ENCODE measurements at places on chromosomes 16 and 17. TPM values are rescaled to one million over a fixed set of nuclear protein-coding genes. Genes with fewer than 3 reads are reported as not detected.
A peak's percentile ranks its signal among the peaks of the same experiment; 100 is the strongest.

DNA sequence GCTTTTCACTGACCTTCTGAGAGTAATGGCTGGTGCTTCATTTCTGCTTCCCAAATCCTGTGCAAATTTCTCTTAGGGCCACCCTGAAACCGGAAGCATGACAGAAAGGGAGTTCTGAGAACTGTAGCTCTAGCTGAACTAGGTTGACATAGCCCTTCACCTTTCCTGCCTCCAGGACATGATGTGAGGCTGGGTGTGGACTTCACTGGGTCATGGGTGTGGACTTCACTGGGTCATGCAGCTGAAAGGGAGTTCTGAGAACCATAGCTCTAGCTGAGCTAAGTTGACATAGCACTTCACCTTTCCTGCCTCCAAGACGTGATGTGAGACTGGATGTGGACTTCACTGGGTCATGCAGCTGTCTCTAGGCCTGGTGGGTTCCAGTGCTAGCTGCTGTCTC, 54.3 kb upstream of the NLRP1 start:
- no peak for DNase-seq

DNA sequence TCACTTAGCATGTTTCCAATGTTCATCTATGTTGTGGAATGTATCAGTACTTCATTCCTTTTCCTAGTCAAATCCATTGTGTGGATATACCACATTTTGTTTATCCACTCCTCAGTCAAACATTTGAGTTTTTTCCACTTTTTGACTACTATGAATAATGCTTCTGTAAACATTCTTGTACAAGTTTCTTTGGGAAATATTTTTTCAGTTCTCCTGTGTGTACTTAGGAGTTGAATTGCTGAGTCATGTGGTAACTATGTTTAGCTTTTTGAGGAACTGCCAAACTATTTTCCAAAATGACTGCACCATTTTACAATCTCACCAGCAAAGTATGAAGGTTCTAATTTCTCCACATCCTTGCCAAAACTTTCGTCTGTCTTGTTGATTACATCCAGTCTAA, 223.7 kb upstream of the AXIN2 start:
- peak; percentile 81 for DNase-seq

GRCh38 chr17:29577001-29577370, 8.5 kb downstream of the TP53I13 start:
- no peak for DNase-seq

Gene SEPTIN1
- not detected for total RNA-seq

DNA sequence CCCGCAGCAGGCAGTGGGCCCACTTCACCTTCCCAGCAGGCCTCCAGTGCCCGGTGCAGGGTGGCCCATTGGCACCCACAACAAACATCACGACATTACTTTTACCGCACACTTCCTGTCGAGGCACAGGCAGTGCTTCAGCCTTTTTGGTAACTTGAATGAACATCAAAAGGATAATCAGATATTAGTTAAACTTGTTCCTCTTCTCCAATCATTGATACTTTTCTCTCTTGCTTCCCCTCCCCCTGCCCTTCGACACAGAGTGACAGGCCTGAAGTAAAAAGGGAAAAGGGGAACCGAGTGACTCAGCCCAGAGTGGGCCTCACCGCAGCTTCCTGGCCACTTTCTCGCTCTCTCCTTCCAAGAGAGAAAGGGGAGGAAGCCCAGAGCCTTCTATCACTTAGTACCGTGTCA, 507.0 kb downstream of the MAF start:
- no peak for DNase-seq

Gene HS3ST3A1
- total RNA-seq, result not detected

- DNase-seq, result no peak
Measured at GRCh38 chr16:66703406-66704215, 7.1 kb upstream of the CMTM4 start.

- no peak for DNase-seq
Measured at GRCh38 chr16:78992001-78992400, 608.5 kb downstream of the MAF start.

DNA sequence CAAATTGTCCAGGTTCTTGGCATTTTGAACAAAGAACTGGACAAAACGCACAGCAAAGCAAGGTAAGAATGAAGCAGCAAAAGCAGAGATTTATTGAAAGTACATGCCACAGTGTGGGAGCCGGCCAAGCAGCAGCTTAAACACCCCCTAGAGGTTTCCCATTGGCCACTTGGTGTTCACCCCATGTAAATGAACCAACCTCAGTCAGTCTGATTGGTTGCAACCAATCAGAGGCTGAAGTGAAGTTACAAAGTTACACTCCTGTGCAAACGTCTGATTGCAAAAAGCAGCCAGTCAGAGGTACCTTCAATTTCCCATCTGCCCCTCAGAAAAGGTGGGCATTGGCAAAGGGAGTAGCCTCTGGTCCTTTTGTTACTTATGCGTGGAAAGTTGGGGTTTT, 8.8 kb upstream of the ZNF263 start:
- DNase-seq, result no peak

Gene KCNJ18
- not detected for total RNA-seq

- no peak for DNase-seq
Measured at GRCh38 chr16:65200857-65201256, 79.0 kb upstream of the CDH11 start.

DNA sequence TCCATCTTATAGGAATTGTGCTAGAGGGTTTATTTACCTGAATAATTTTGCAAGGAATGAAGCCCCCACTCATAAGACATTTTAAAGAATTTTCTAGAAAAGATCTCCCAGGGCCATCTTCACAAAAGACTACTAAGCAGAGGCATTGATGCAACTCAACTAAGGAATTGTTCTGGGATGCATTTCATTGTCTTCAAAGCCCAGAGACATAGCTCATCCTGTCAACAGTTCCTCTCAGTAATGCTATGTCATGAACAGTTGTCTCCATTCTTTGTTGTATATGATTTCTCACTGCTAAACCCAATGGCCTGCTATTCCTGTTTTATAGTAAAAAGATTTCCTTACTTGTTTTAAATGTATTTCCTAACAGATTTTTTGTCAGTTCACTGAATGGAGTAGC, 136.8 kb upstream of the RBL2 start:
- no peak for DNase-seq

Gene NAT9
- total RNA-seq, result 31.3 TPM

Gene SAMD14
- total RNA-seq, result 4.1 TPM

Gene SLC16A6
- 0.14 TPM for total RNA-seq

- no peak for DNase-seq
Measured at GRCh38 chr17:55577687-55578086, 66.4 kb upstream of the SMIM36 start.

- no peak for DNase-seq
Measured at GRCh38 chr16:11576427-11577289, 10.1 kb downstream of the LITAF start.

Gene FBXW10B
- total RNA-seq, result 0.21 TPM

GRCh38 chr17:4173781-4174180, 30.8 kb downstream of the CYB5D2 start:
- no peak for DNase-seq

- DNase-seq, result no peak
Measured at GRCh38 chr17:68314916-68315535, 23.7 kb downstream of the ARSG start.

DNA sequence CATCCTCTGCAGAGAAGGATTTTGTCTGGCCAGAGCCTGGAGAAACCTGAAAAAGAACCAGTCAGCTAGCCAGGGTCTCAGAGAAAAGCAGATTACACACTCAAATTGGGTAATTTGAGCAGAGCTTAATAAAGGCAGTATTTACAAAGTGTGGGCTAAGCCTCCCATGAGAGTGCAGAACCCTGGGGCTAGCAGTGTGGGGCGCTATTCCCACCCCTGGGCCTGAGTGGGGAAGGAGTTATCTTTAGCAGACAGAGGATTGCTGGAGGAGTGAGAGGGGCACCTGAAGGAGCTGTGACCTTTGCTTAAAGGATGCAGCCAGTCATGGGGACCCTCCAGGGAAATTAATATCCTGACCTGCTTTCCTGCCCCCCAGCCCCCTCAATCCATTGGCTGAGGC, 46.2 kb downstream of the SNX20 start:
- DNase-seq, result no peak

DNA sequence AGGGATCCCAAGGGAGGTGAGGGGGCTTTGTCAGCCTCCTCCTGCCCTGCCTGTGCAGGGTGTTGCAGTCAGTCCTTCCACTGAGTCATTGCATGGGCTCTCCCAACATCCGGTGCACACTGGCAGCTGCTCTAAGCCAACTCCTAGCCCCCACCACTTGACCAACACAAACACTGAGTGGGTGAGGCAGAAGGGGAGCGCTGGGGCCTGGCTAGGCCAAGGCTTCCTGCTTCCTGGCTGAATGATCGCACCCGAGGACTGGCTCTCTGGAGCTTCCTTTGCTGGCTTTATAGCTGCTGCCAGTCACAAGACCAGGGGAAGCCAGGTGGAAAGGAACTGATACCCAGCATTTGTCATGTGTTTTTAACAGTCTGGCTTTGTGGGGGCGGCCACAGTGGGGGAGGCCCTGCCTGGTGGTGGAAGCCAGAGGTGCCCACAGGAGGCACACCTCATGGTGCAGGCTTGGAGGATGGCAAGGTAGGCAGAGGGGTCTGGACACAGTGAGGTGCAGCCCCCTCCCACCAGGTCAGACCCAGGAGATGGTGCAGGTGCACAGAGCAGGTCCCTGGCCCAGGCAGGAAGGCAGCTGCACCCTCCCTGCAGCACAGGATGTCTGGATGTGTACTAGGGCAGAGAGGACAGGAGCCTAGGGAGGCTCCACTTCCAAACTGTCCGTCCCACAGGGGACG, 6.8 kb downstream of the MPG start:
- DNase-seq, result peak; percentile 91

- DNase-seq, result no peak
Measured at GRCh38 chr16:88809676-88810165, 2.0 kb downstream of the APRT start.

Gene ACOX1
- 75.8 TPM for total RNA-seq

Gene SGCA
- not detected for total RNA-seq

GRCh38 chr17:12358477-12358876, 307.2 kb upstream of the MYOCD start:
- DNase-seq, result no peak

GRCh38 chr16:72467157-72467759, 295.3 kb upstream of the PMFBP1 start:
- DNase-seq, result peak; percentile 26

DNA sequence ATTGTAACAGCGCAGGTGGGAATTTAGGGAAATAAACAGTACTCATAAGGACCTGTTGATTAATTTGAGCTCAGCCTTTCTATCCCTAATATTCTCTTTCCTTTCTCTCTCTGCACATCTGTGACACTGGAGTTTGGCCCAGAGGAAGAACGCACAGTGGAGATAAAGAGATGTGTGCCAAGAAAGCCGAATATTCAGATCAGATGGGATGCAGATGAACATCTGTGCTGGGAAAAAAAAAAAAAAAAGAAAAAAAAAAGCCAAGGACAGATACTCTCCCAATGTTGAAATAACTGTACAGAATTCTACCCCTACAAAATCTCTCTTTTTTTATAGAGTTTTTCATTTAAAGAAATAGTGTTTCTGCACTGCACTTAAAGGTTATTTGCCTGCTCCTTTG, 485.4 kb downstream of the KCNJ2 start:
- no peak for DNase-seq

Gene KRTAP9-8
- not detected for total RNA-seq

- no peak for DNase-seq
Measured at GRCh38 chr16:4200000-4200780, 41.7 kb downstream of the SRL start.

DNA sequence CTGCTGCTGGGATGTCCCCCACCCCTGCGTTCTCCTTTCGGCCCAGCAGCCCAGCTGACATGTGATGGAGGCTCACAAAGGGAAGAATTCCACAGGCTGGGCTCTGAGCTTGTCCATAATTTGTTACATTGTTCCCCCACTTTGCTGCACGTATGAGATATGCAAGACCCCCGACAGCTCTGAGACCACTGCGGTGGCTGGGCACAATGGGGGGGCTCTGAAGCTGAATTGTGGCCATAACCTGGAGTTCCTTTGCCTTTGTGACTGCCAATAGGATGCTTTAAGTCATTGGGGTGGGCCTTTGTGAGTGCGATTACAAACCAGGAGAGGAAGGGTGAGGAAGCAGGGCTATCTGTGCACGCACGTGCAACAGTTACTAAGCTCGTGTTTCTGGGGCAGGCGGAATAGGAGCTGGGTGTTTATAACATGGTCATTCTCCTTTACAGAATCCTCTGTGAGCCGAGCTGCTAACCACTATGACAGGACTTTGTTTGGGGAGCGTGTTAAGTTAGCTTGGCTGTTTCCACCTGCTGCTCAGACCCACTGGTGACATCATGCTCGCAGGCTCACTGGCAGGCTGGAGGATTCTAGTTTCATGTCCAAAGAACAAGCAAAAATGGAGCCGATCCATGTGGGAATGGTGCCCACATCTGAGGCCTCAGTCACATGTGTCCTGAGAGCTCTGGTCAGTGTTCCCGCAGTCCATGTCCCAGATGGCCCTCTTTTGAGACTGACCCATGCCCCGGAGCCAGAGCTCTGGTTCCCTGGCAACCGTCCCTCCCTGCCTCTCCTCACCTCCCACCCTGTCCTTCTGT, 208.3 kb upstream of the SALL1 start:
- DNase-seq, result no peak

Data from pulmonary artery endothelial cell (primary cell).